ENCODE measurements at places on chromosomes 5 and 9. TPM values are rescaled to one million over a fixed set of nuclear protein-coding genes. Genes with fewer than 3 reads are reported as not detected.

- H3K36me3 ChIP-seq: no peaks in the 10 kb centered on the region
- H3K27me3 ChIP-seq: no peaks in the 10 kb centered on the region
- no peaks in the 10 kb centered on the region for H3K4me1 ChIP-seq
Observed at GRCh38 chr5:125202871-125203438, 456.5 kb upstream of the ZNF608 start.

GRCh38 chr5:173762045-173762444 lies 126.1 kb upstream of the CPEB4 start:
- H3K27ac ChIP-seq: no peak overlapping the region
- peaks cover 32% of the 10 kb centered on the region for H3K4me1 ChIP-seq
- no peaks in the 10 kb centered on the region for H3K36me3 ChIP-seq
- no peak for DNase-seq

DNA sequence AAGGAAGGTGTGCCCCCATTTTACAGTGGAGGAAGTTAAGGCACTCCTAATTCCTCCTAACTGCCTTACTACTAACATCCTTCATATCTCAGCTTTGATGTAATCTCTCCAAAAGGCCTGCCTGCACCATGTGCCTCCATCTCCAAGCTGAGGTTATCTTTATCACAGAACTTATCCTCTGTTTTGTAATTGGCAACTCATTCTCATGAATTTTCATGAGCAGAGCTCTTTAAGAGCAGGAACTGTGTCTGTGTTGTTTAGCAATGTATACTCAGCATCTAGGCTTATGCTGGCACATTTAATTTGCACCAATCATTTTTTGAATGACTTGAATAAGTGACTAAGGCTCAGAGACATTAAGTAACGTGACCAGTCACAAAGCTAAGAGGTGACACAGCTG lies 147.9 kb upstream of the VLDLR start:
- H3K36me3 ChIP-seq: no peaks in the 10 kb centered on the region
- no peaks in the 10 kb centered on the region for H3K27me3 ChIP-seq
- no peak overlapping the region for H3K27ac ChIP-seq
- DNase-seq: no peak

DNA sequence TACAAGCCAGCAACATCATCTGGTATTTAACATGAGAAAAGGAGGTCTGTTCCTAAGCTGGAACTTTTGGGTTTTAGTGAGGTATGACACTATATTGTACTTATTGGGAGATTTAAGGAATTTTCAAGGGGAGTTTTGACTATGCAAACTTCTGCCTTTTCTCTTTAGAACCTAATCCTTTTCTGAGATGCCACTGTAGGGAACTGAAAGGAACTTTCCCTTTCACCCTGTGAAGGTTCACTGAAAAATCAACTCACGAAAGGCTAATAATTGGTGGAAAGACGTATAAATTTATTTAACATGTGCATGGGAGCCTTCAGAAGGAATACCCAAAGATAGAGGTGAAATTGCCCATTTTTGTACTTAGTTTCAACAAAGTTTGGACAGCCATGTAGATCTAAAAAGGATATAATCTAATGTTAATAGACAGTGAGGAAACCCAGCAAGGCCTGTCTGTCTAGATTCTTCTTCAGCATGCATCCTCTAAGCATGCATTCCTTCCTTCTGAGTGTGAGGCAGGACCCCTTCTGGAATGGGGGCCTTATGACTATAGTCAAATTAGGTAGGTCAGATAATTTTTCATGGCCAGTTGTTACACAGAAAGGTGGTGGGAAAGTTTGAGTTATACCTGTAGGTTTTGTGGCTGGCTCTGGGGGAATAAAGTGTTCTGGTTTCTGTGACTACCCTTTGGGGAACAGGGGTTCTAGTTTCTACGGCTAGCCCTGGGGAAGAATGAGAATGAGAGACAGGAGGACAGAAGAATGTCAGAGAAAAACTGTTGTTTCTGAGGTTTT lies 200.3 kb downstream of the C9orf152 start:
- no peaks in the 10 kb centered on the region for H3K36me3 ChIP-seq
- no peak for DNase-seq
- no peaks in the 10 kb centered on the region for H3K4me1 ChIP-seq
- no peak overlapping the region for H3K4me3 ChIP-seq
- peaks cover 2% of the 10 kb centered on the region for H3K27me3 ChIP-seq
- no peak overlapping the region for H3K27ac ChIP-seq

Gene PPIC
- not detected for polyA plus RNA-seq

Gene PRPF4
- 22.1 TPM for polyA plus RNA-seq
